ENCODE measurements at places on chromosomes 16 and 17.

GRCh38 chr17:56121191-56122051, 31.9 kb upstream of the ANKFN1 start:
- no peak for DNase-seq

GRCh38 chr17:1992541-1992940, 32.6 kb downstream of the RTN4RL1 start:
- DNase-seq: no peak

DNA sequence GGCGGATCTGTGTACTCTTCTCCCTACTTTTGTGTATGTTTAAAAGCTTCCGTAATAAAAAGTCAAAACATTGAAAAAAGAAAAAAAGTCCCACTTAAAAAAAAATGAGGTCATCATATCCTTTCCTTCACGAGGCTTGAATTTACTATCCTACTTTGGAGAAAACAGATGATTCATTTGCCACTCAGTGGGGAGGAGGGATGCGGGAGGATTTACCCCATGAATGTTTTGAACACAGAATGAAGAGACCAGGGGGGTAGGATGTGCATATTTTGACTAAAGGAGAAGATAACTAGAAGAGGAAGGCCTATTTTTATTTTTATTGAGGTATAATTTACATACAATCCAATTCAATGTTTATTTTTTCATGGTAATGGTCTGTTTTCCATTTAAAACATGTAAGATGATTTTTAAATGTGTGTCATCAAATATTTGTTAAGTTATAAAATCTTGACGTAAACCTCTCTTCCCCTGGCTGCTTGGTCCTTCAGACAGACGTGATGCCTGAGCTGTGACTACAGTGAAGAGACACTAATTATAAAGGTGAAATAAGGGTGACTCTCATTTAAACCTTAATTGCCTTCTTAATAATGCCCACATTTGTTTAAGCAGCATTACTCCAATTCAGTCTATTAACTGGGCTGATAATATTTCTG, 135.4 kb upstream of the AXIN2 start:
- DNase-seq: peak; percentile 61

- no peak for DNase-seq
Observed at GRCh38 chr16:89153848-89154271, 17.7 kb upstream of the CDH15 start.

DNA sequence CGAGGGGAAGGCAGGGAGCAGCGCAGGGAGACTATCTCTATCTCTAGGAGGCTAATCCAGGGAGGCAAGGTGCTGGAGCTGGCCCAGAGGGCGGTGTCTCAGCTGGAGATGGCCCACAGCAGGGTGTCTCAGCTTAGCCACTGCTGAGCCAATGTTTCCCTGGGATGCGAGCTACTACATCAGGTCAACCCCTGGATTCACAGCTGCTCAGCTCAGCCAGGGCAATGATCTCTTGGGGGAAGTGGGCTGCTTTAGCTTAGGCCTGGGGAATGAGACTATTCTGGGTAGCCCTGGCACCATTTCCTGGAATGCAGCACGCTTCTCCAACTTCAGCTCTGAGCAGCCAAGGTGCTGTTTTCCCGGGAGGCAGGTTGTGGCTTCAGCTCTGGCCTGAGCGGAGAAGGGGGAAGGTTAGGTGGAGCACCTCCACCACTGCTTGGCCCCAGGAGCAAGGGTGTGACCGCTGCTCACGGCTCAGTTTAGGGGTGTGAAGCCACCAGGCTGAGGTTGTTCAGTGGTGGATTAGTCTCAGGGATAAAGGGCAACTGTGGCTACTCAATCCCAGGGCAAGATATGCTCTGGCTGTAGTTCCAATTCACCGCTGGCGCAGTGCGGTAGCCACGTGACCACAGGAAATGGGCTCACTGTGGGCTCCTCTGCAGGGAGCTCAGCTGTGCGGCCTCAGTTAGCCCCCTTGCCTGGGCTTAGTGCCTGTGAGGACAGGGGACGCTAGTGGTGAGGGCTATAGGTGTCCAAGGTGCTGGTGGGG, 5.2 kb upstream of the PRSS21 start:
- no peak for DNase-seq

GRCh38 chr17:79125503-79125902, 50.9 kb downstream of the ENGASE start:
- no peak for DNase-seq

DNA sequence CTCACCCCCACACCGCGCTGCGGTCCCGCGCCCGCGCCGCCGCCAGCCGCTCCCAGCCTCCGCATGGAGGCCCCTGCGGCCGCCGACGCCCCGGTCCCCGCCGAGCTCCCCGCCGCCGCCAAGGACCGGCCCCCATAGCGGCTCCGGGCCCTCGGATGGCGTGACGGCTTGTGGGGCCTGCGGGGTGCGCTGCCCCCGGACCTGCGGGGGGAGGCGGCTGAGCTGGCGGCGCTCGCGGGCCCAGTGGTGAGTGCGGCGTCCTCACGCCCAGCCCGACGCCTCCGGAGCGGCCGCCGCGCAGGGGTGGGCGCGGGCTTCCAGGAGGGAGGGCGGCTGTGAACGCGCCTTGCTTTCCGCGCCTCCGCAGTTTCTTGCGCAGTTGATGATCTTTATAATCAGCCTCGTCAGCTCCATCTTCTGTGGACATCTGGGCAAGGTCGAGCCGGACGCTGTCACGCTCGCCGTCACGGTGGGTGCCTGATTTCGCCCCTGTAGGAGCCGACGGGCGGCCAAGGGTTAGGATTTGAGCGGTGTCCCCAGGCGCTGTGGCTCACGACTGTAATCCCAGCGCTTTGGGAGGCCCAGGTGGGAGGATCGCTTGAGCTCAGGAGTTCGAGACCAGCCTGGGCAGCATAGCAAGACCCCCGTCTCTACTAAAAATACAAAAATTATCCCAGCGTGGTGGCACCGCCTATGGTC, 46.4 kb downstream of the SLC47A1 start:
- DNase-seq: peak; percentile 14

DNA sequence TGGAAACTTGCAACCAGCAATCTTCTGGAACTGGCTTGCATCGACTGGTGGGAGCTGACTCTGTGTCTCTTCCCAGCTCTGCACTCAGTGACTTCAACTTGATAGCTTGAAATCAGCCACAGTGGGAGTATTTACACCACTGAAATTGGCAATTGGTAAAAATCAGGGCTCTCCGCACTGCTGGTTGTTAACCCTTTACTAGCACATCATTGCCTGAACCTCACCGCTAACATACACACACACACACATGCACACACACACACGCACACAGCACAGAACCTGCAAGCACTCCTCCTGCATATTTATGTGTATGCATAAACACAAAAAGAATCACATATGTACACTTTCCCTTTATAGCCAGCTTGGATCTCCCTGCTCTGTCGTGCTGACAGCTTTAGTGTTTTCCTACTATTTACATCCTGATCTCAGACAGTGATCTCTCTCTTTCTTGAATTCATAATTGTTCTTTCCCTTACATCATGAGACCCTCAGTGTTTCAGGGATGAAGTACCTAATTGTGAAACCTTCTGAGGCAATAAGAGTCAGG, 7.9 kb upstream of the TMIGD1 start:
- DNase-seq: no peak

GRCh38 chr16:81174644-81175324, 63.7 kb upstream of the BCO1 start:
- DNase-seq: no peak

Data from AG08395 (cell line).